RCC 7860 (cell line): ENCODE measurements at places on chromosomes 13 and 19.

DNA sequence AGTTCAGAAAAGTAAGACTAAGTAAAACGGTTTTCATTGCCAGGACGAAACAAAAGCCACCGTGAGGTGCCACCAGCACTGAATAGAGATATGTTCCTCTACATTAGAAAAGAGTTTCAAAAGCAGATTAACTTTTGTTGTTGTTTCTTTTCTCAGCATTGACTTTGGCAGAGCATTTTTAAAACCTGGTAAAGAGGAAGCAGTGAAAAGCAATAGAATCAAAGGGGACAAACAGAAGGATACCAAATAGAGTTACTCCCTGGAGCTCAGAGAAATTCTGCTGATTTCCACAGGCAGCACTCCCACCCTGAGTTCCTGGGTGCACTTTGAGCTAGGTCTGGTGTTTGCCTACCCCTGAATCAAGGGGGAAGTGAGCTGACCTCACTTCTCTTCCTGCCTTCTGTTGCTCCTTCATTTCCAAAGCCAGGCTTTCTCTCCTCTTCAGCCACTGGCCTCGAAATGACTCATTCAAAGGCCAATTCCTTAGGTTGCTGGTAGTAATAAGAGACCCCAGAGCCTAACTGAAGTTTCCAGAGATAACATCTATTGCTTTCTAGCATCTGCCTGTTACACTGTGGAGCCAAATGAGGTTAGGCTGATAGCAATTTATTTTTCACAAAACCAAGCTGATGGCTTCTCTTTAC lies 11.3 kb upstream of the ERICH6B start:
- DNase-seq, result no peak

GRCh38 chr19:13146763-13147563 lies 3.2 kb downstream of the STX10 start:
- no peak for DNase-seq

GRCh38 chr19:29467824-29468401 lies 57.9 kb upstream of the VSTM2B start:
- no peak for DNase-seq

GRCh38 chr19:14556662-14557188 lies 15.1 kb downstream of the NDUFB7 start:
- peak; percentile 67 for DNase-seq

DNA sequence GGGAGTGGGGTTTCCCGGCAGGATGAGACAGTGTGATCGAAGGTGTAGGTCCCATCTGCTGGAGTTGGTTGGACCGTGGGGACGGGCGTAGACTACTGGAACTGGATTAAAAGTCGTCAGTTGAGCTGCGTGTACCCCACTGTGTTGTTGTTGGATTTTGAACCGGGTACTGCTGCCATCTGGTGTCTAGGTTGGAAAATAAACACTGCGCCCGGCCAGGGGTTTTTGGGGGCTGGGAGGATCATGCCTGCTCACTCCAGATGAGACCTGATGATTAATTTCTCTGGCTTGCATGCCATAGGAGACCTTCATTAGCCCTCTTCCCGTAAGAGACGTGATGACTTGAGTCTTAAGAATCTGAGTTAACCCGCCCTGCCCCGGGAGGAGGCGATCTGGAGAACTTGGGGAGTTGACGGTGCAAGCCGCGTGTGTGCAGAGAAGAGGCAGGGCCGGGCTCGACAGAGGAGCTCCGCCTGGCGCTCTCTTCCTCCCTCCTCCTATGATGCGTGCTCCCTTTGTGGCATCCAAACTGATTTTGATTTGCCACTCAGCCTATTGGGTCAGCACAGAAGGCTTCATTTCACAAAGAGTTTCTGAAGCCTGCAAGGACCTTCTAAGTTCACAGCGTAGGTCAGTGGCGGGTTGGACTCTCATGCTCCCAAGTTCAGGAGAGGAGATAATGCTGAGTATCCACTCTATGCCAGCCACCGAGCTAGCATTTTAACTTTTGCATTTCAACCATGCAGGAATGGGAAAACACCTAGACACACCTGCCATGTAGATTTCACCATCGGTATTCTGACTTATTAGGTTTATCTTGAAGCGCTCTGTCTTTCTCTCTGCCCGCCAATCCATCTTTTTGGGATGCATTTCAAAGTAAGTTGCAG lies 2.7 kb downstream of the UHRF1 start:
- DNase-seq, result peak; percentile 99

DNA sequence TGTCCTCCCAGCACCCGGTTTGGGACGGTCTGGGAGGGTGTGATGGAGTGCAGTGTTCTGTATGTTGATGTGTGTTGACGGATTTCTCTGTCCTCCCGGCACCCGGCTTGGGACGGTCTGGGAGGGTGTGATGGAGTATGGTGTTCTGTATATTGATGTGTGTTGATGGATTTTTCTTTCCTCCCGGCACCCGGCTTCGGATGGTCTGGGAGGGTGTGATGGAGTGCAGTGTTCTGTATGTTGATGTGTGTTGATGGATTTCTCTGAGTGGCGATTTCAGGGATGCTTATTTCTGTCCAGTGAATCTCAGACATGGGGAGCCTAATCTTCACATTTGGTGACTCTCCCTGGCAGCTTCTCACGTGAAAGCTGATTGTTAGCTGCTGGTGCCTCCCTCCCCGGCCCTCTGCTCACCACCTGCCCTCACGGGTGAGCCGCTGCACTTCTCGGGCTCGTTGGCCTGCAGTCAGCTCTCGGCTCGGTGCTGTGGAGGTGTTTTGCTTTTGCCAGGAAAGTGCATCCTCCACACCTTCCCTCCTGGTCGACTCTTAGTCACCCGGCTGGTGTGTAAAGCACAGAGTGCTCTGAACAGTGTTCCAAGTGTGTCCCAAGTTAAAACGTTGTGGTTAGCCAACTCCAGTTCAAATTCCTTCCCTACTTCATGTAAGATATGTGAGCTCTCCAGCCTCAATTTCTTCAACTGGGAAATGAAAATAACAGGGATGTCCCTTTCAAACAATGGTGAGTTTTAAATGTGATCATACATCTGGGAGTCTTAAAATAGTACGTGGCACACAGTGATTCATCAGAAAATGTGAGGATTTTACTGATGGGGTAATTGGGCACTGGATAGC lies 54.6 kb downstream of the ATP11A start:
- DNase-seq, result peak; percentile 35

- DNase-seq, result no peak
Observed at GRCh38 chr13:113598481-113598880, 13.9 kb downstream of the TFDP1 start.

GRCh38 chr19:24004166-24004565 lies 82.8 kb upstream of the ZNF254 start:
- DNase-seq, result no peak

DNA sequence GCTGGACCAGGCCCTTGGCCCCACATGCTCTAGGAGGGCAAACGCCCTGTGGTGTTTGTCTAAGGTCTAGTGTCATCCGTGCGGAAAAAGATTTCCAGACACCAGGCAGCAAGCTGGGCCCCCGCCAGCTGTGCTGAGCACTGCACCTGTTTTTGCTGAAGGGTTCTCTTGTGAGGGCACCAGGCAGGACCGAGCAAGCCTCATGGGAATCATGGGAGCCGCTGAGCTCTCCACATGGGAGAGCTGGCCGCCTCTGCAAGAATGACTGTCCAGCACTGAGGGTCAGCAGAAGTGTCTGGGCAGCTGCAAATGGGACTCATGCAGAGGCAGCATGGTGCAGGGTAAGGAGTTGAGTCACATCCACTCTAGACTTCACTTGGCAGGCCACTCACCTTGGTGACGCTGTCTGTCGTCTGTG lies 12.0 kb downstream of the B3GNT8 start:
- DNase-seq, result no peak

DNA sequence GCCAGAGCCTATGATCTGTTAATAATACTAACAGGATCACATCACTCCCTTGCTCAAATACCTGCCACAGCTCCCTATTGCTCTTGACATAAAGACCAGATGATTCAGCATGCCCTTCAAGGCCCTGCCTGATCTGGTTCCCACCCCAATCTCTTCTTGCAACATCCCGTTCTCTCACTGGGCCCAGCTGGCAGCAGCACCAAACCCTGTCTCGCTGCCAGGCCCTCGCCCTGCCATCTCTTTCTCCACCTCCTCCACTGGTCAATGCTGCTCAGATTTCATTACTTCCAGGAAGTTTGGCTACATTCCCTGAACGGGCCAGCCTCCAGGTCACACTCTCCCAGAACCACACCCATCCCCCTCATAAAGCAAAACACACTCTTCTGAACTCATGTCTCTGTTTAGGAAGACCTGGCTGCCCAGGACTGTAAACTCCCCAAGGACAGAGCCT lies 8.6 kb upstream of the BCAT2 start:
- DNase-seq, result no peak

- no peak for DNase-seq
Observed at GRCh38 chr13:99990126-99990977, 8.8 kb downstream of the ZIC2 start.

DNA sequence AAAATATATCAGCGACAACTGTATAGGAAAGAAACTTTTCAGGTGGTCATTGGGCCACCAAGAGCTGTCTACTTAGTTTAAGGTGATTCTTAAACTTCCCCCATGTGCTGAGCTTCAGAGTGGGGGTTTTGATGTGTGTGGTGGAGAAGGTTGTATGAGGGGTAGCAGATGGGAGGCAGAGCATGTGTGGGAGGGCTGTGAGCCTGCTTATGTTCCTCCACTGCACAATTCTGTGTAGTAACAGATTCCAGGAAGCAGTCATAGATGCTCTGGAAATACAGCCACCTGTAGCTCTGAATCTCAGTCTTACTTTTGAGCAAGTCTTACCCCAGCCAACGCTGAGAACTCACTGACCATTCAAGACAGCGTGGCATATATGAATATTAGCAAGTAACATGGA lies 95.3 kb upstream of the SPATA13 start:
- no peak for DNase-seq

DNA sequence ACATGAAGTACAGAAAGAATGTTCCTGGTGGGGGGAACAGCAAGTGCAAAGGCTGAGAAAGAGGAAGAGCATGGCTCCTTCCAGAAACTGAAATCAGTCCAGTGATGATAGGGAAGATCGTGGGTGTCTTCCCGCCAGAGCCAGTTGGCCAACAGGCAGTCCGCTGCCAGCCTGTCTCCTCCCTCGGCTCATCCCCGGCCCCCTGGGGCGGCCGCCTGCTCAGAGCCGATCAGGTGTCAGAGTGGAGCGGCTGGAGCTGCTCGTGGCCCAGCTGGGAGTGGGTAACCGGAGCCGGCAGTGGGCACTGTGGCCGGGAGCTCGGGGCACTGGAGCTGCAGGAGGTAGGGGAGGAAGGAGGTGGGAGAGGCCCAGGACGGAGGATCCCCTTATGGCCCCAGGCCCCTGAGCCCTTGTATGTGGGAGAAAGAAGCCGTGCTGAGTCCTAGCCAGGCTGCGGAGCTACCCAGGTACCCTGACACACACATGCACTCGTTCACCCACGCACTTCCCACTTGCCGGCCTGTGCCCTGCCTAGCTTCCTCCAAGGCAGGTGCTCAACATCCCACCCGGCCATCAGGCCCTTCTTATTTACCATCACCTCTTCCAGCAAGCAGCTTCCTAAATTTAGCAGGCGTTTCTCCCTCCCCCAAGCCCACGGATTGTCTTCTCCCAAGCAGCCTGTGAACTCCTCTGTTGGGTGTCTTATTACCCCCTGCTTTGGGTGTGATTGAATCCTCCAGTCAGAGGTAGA lies 1.7 kb downstream of the ANKRD24 start:
- DNase-seq, result no peak

GRCh38 chr13:39016787-39017186 lies 21.1 kb downstream of the PROSER1 start:
- DNase-seq, result no peak

- peak; percentile 14 for DNase-seq
Observed at GRCh38 chr13:29472332-29472961, 123.0 kb downstream of the SLC7A1 start.

DNA sequence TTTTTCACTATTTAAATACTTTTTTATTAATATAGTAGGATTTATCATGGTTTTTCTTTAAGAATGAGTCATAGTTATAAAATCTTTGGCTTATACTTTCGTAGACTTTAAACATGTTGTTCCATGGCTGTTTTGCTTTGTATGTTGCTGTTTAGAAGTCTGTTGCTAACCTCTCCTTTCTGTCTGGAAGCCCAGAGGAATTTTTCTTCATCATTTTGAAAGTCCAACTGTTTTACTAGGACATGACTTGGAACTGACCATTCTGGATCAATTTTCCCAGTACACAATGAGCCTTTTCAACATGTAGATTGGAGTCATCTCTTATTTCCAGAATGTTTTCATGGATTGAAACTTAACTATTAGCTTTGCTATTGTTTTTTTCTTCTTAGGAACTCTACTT lies 7.9 kb downstream of the CAB39L start:
- no peak for DNase-seq

- DNase-seq, result no peak
Observed at GRCh38 chr19:6767081-6767356, 216 bp downstream of the SH2D3A start.

DNA sequence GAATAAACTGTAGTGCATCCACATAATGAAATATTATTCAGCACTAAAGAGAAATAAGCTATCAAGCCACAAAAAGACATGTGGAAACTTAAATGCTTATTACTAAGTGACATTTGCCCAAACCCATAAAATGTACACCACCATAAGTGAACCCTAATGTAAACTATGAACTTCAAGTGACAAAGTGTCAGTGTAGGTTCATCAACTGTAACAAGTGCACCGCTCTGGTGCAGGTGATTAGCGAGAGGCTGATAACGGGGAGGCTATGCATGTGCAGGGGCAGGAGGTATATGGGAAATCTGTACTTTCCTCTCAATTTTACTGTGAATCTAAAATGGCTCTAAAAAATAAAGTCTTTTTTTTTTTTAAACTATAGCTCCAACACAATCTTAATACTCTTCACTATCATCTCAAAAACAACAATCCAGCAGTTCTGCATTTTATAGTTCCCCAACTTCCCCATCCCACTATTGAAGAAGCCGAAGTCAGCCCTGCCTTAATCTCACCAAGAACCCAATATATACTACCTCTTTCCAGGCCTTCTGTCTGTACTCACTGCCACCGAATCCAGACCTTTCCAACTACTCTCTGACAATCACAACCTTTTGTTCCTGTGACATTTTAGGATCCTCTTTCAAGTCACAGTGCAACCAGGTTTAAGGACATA lies 22.6 kb downstream of the ELF1 start:
- no peak for DNase-seq

- no peak for DNase-seq
Observed at GRCh38 chr13:44411841-44412240, 38.2 kb downstream of the SERP2 start.

GRCh38 chr19:38323291-38323690 lies 3.6 kb downstream of the KCNK6 start:
- no peak for DNase-seq

- no peak for DNase-seq
Observed at GRCh38 chr19:29308977-29309590, 96.1 kb upstream of the UQCRFS1 start.

DNA sequence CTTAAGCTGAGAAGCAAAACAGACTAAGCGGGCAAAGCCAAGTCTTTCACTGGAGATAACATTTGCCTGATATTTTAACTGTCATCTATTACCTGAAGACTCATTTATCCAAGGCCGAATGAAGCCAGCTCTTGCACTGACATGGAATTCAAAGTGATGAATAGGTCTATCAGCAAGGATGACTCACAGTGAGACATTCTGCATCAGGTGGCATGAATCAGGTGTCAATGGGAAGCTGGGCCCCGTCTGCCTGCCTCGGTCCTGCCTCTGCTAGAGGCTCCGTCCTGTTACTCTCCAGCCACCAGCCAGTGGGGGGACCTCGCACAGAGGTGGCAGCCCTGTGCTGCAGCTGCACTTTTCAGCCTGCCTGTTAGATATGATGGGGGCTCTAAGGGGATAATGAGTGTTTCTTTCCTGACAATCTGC lies 23.5 kb downstream of the STARD13 start:
- DNase-seq, result peak; percentile 84
